Central memory CD4-positive, alpha-beta T cell (primary cell): ENCODE measurements at places on chromosomes 5 and 9.
A peak's percentile ranks its signal among the peaks of the same experiment; 100 is the strongest.

DNA sequence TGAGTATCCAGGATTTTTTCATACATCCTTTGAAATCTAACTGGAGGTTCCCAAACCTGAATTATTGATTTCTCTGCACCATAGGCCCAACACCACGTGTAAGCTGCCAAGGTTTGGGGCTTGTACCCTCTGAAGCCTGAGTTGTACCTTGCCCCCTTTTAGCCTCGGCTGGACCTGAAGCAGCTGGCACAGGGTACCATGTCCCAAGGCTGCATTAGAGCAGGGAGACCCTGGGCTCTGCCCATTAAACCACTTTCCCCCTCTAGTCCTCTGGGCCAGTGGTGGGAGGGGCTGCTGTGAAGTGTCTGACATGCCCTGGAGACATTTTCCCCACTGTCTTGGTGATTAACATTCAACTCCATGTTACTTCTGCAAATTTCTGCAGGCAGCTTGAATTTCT, 532.9 kb upstream of the NUDT12 start:
- no peak for DNase-seq

DNA sequence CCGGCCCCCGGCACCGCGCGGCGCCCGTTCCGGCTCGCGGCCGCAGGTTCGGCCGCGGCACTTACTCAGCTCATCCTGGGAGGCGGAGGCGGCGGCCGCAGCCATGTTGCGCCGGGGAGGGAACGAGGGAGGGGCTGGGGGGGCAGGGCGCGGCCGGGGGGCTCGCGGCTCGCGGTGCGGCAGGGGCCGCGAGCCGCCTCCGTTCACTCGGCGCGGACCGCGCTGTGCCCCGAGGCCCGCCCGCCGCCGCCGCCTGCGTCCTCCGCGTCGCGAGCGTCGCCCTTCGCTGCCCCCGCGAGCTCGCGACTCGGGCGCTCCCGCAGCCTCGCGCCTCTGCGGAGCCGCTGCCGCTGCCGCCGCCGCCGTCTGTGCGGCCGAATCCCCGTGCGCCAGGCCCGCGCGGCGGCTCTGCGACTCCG, 735 bp downstream of the ECPAS start:
- DNase-seq, result peak; percentile 58

DNA sequence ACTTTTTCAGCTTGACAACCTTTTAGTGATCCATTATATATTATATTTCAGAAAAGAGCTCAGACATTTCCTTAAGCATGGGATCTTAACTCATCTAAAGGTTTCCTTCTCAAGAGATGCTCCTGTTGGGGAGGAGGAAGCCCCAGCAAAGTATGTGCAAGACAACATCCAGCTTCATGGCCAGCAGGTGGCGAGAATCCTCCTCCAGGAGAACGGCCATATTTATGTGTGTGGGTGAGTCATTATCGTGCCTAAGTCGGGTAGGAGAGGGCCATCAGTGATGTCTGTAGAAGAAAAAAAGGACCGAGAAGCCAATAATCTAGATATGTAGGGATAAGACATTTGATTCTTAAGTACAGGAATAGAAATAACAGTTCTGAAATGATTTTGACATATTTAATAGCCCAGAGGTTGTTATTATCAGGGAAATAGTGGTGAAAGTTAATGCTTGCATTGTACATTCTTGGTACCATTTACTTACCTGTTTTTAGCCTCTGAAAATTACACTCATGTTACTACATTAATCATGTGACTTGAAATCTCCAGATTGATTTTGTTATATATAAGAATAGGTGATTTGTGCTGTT, 28.2 kb downstream of the MTRR start:
- peak; percentile 5 for DNase-seq

DNA sequence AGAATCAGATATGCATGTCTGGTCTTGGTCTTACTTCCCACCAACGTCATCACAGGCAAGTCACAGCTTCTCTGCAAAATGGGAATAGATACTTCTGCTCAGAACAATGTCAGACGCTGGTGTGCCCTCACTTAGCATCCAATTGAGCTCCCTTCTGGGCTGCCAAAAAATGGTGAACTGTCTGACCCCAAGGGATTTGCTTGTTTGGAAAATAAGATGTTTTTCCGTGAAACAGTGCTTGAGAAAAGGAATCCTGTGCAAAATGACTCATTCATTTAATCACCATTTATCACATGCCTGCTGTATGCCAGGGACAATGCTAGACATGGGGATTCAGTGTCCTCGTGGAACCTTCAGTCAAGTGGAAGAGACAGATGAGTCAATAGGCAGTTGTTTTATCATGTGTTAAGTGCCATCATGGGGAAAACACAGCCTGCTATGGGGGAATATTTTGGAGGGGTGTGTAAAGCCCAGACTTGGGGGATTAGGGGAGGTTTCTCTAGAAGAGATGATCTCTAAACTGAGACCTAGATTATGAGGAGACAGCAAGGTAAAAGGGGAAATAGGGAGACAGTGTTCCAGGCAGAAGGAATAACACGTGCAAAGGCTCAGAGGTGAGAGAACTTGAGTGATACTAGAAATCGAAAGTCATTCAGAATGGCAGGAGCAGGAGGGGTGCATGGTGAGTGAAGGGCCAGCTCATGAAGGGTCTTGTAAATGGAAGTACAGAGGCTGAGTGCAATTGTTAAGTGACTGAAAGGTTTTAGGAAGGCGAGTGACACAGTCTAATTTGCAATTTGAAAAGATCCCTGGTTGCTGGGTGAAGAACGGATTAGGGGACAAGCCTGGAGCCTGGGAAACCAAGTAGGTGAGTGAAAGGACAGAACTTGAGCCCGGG, 3.9 kb downstream of the NIPAL4 start:
- DNase-seq, result no peak

GRCh38 chr9:136751244-136751643, 2.9 kb upstream of the LCN6 start:
- no peak for DNase-seq

DNA sequence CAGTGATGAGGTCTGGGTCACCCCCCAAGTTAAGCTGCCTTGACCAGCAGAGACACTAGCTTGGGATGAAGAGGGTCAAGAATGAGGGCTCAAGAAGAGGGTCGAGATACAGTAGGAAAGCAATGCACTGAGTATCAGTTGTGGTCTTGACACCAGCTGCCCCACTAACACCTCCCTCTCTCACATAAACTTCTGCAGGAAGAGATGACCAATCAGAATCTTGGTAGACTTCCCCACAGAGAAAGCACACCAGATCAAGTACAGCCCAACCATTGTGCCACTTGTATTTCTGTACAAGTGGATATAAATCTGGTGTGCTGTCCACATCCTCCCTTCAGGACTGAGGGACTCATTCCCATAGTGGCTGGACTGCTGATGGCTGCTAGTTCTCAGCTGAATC, 101.2 kb upstream of the ELL2 start:
- no peak for DNase-seq

DNA sequence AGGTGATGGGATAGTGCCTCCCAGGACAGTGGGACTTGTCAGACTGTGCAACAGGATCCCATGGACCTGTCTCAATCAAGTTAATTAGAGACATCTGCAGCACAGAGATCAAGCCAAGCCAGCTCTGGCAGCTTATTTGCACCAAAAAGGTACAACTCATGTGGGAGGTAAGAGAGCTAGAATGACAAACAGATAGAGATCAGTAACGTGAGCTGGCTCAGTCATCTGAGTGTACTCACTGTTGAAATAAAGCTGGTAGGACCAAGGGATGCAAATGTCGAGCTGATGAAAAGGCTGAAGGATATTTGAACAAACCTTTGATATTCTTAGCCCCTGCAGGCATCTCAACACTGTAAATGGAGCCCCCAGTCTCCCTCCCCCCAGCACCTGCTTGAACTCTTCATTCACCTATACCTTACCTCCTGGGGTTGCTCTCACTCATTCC, 198.1 kb downstream of the EFNA5 start:
- DNase-seq, result no peak

DNA sequence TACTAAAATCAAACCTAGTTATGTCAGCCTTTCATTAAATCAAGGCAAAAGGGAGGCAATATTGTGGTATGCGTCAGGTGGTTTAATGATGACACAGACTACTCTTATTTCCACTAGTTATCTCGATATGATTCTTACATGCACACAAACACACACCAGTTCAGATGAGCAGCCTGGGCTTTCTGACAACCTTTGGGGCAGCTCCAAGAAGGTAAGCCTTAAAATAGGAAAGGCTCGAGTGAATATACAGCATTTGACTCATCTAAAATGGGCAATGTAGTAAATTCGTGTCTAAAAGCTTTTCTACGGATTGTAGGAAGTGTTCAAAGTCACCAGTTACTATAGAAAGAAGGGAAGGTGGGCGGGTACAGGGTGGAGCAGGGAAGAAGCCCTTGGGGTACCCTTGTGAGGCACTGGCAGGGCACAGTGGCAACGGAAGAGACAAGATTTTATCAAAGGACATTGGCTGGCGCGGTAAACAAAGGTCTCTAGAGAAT, 1.9 kb downstream of the ANKH start:
- DNase-seq, result peak; percentile 26

GRCh38 chr5:65247594-65247993, 234.1 kb downstream of the ADAMTS6 start:
- no peak for DNase-seq

- DNase-seq, result no peak
These were observed 14.8 kb downstream of the HBEGF start for GRCh38 chr5:140331638-140332037.

DNA sequence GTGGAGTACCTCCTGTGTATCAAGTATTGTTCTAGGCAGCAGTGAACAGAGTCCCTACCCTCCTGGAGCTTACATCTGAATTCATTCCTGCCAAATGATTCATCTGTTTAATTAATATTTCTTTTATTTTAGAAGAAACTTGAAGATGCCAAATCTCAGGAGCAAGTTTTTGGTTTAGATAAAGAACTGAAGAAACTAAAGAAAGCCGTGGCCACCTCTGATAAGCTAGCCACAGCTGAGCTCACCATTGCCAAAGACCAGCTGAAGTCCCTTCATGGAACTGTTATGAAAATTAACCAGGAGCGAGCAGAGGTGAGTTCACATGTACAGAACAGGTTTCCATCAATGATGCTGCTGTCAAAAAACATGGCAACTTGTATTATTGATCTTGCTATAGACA, 57.9 kb downstream of the RAB14 start:
- DNase-seq, result no peak

DNA sequence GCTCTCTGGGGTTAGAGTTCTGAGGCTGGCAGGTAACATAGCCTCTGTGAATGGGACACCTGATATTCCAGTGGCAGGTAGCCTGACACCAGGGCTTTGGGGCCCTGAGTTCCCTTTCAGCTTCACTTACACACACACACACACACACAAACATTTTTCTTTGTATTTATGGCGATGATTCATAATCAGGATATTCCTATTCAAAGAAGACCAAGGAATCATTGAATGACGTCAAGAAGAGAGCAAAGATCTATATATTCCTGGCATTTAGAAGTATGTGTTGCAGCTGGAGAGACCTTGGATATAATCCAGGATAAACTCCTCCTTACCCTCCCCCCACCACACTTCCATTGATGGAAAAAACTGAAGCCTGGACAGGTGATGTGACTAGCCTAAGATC, 7.9 kb upstream of the ENTREP1 start:
- DNase-seq, result no peak

- no peak for DNase-seq
These were observed 207.6 kb upstream of the DMRTA1 start for GRCh38 chr9:22238809-22239684.

- no peak for DNase-seq
These were observed 4.8 kb upstream of the F2RL1 start for GRCh38 chr5:76813982-76814562.

DNA sequence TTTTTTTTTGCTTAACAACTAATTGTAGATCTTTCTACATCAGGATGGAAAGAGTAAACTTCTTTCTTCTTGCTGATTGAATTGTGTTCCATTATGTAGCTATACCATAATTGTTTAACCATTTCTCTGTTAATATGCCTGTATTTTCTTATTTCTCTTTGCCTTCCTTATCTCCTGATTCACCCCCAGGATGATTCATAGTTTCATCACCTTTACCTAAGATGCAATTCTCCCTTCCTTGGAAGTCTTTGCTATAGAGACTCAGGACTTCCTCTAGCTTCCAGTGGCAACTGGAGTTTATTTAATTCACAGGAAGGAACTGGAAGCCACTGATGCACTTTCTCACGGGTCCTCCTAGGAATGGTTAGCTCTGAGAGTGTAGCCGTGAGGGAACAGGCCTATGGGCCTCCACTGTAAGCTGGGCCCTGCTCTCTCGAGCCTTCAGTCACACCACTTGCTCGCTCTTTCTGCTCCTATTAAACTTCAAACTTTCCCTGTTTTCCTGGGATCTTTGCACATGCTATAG, 83.1 kb downstream of the FGF1 start:
- no peak for DNase-seq
